Vagina (tissue), 2 donors: ENCODE measurements at places on chromosomes 11 and 22. TPM values are rescaled to one million over a fixed set of nuclear protein-coding genes. Genes with fewer than 3 reads are reported as not detected.

DNA sequence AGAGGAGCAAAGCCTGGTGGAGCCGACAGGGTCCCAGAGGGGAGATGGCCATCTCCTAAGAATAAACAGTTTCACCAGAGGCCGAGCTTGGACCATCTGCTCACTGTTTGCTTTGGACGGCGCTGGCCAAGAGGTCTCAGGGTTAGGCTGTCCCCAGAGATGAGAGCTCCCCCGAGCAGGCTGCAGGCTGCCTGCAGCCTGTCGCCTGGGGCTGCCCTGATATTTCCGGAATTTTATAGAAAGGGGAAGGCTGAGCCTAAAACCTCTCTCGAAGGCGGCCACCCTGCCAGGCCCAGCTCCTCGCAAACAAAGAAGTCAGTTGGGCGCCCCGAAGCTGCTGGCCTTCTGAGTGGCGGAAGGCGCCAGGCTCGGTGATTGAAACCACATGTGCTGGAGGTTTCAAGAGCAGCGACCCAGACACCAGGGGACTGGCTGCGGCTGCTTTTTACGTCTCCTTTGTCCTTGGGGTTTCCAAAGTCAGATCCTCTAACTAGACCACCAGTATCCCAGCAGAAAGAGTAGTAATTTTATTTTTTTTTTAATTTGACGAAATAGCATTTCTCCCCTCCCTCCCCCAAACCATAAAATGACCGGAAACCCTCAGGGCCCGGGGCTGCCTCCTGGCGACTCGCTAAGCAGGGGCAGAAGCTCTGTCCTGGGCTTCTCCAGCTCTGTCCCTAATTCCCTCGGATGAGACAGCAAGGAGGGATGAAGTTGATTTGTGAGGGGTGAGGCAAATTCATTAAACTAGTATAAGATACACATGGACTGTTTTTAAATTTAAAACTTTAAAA lies 57.4 kb downstream of the CLMP start:
- DNase-seq = no peak

- DNase-seq = no peak
Measured at GRCh38 chr22:33542153-33542552, 378.1 kb downstream of the LARGE1 start.

DNA sequence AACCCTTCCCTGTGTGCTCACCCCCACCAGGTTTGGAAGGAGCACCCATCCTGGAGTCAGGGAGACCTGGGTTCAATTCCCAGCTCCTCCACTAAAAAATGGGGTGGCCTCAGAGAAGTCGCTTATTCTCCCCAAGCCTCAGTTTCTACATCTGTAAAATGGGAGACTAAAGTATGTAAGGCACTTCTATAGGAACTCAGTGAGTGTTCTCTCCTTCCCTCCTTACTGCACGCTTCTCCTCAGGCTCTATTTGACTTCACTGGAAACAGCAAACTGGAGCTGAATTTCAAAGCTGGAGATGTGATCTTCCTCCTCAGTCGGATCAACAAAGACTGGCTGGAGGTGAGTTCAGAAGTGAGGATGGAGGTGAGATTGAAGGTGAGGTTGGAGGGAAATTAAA lies 11.3 kb downstream of the NCF4 start:
- no peak for DNase-seq

- no peak for DNase-seq
Measured at GRCh38 chr11:64118876-64119665, 46.8 kb downstream of the MACROD1 start.

DNA sequence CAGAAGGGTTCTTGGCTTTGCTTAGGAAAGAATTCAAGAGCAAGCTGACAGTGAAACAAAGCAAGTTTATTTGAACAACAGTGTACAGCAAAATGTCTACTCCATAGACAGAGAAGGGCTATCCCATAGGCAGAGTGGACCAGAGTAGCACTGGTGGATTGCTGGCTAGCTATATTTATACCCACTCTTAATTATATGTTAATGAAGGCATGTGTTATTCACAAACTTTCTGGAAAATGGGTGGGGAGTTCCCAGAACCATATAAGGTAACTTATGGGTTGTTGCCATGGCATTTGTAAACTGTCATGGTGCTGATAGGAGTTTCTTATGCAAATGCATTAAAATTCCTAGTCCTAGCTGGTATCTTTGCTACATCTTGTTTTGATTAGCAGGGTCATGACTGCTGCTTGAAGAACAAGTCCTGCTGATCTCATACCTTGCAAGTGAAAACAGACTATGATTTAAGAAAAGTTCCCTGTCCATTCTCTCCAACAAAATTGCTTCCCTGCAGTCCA lies 330.5 kb downstream of the BUD13 start:
- DNase-seq = no peak

GRCh38 chr11:134560066-134560465 lies 148.0 kb upstream of the B3GAT1 start:
- DNase-seq = peak; percentile 72

DNA sequence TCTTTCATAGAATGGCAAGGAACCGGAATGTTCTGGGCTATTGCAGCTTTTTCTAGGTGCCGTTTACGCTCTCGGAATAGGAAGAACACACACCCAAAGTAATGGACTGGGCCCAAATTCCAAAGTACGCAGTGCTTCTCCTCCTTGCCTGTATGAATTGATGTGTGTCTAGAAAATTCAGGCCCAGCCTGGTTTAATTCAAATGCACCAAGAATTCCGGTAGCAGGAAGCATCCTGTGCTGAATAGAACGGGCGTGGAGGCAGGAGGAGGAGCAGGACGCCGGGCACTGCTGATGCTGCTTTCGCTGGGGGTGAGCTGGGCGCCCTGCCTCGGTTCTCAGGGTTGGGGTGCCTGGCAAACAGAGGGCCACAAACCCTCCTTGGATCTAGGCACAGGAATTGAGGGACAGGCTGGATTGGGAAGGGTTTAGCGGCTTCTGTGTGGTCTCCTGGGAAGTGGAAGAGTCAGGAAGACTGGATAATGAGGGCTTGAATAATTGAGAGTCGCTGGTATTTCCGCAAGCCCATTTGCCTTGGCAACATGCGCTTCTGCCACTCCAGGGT lies 2.0 kb downstream of the PARVB start:
- DNase-seq = no peak

DNA sequence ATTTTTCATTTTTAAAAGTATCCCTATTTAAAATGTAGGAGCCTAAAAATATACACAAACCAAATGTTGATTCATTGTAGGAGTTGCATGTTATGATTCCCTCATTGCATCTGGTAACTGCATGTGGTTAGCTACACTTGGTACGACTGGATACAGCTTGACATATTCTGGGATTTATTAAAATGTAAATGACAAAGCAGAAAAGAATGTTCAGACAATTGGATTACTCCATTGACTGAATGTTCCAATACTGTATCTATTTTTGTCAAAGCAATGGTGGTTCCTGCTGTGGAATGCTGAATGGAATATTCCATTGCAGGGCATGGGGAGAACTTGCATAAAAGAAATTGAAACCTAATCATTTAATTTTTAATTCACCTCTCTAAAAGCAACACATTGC lies 30.8 kb downstream of the BLID start:
- no peak for DNase-seq

- DNase-seq = no peak
Measured at GRCh38 chr22:24514241-24515026, 19.3 kb downstream of the UPB1 start.

DNA sequence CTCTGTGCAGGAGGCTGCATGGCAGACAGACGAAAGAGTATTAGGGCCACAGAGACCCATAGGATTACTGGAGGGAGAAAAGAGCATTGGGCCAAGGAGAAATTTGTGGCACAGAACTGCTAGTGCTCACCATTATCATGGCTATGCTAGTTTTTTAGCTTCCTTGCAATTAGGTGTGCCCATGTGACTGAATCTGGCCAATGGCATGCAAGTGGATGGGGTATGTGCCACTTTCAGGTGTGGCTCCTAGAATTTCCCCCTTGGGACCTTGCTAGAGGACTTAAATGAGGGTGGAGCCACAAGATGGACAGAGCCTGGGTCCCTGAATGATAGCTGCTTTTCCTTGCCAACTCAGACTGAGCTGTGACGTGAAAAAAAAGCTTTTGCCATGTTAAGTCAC lies 73.9 kb upstream of the TENM4 start:
- no peak for DNase-seq

GRCh38 chr11:33258631-33259205 lies 1.5 kb downstream of the HIPK3 start:
- peak; percentile 89 for DNase-seq

DNA sequence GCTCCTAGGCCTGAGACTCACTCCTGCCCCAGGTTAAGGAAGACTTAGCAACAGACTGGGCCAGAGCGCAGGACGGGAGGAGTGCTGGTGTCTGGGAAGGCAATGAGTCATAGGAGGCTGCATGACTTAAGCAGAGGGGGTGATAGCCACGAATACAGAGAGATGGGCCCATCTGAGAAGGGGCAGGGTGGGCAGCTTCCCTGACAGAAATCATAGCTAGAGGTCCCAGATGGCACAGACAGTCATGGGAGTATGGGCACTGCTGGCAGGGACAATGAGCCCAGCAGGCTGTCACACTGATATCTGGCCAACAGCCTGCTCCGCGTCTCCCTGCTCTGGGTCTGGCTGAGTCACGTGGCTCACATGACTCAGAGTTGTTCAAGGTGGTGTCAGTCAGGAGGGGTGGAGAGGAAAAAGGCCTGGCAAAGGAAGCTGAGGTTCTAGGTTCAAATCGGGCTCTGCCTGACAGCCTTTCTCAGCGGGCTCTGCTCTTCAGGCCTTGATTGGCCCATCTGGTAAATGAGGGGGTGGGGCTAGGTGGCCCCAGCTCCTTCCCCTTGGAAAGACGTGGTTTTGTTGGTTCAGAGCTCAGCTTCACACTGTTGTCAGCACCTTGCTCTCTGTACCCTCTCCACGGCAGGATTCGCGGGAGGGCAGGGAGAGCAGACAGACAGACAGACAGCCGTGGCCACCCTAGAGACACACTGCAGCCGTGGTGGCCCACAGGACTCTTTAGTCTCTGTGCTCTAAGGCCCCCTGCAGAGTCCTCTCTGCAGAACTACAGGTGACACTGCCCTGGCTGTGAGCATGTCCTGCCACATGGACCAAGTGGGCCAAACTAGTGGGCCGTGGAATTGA lies 47.8 kb downstream of the DBX1 start:
- DNase-seq = no peak

DNA sequence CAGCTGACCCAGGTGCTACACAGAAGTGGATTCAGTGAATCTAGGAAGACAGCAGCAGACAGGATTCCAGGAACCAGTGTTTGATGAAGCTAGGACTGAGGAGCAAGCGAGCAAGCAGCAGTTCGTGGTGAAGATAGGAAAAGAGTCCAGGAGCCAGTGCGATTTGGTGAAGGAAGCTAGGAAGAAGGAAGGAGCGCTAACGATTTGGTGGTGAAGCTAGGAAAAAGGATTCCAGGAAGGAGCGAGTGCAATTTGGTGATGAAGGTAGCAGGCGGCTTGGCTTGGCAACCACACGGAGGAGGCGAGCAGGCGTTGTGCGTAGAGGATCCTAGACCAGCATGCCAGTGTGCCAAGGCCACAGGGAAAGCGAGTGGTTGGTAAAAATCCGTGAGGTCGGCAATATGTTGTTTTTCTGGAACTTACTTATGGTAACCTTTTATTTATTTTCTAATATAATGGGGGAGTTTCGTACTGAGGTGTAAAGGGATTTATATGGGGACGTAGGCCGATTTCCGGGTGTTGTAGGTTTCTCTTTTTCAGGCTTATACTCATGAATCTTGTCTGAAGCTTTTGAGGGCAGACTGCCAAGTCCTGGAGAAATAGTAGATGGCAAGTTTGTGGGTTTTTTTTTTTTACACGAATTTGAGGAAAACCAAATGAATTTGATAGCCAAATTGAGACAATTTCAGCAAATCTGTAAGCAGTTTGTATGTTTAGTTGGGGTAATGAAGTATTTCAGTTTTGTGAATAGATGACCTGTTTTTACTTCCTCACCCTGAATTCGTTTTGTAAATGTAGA lies 1.7 kb downstream of the MALAT1 start:
- no peak for DNase-seq

DNA sequence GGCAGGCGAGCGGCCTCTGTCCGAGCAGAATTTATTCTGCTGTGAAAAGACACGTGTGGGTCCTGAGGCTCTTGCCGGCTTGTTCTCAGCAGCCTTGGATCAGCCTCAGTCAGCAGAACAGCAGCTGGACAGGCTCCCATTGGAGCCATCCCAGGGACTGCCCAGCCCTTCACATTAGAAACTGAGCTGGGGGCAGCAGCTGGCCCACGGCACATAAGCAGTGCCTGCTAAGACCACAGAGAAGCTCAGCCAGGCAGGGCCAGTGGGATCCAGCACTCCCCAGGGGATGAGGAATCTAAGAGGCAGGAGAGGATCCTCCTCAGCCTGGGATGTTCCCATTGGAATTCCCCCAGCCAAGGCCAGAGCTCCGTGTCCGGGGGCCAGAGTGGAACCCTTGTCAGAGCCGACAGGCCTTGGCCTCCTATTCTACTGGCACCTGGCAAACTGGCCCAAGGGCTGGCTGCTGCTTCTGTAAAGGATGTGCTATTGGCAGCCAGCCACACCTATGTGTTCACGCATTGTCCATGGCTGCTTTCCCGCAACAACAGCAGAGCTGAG lies 18.2 kb downstream of the RTN4R start:
- no peak for DNase-seq

GAB4 gene
- not detected for total RNA-seq

C1QTNF4 gene
- 3.4 TPM for total RNA-seq

FOSL1 gene
- total RNA-seq = 20.9 TPM

CYTH4 gene
- 16.2 TPM for total RNA-seq

KRTAP5-9 gene
- not detected for total RNA-seq

GDPD4 gene
- total RNA-seq = not detected

ISX gene
- not detected for total RNA-seq

DEUP1 gene
- not detected for total RNA-seq
